H1 (cell line): ENCODE measurements at places on chromosomes 1 and 21.

- H3K4me3 ChIP-seq, result no peak overlapping the region
- DNase-seq, result no peak
- peaks cover 6% of the 10 kb centered on the region for H3K36me3 ChIP-seq
- no peak overlapping the region for H3K27ac ChIP-seq
- no peaks in the 10 kb centered on the region for H3K27me3 ChIP-seq
- no peaks in the 10 kb centered on the region for H3K4me1 ChIP-seq
These were observed 42.8 kb downstream of the XKR8 start for GRCh38 chr1:28002600-28002999.

DNA sequence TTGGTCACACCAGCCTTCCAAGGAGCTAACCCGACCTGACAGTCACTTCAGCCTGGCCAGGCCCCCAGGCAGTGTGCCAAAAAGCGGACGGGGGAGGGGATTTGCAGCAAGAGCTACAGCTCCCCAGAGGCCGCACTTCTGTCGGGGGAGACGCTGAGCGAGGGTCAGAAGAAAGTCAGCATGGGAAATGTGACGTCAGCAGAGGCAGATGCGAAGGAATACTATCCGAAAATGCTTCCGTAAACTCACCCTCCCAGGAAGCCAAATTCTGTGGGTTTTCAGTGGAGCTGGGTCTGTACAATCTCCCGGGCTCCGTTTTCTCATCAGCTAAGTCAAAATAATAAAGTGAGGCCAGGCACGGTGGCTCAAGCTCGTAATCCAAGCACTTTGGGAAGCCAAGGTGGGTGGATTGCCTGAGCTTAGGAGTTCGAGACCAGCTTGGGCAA lies 28.5 kb upstream of the ECE1 start:
- H3K27me3 ChIP-seq, result no peaks in the 10 kb centered on the region; the same call in 1 of the 2 replicates
- H3K4me1 ChIP-seq, result peaks cover 24% of the 10 kb centered on the region
- DNase-seq, result no peak
- H3K27ac ChIP-seq, result no peak overlapping the region
- no peaks in the 10 kb centered on the region for H3K36me3 ChIP-seq

DNA sequence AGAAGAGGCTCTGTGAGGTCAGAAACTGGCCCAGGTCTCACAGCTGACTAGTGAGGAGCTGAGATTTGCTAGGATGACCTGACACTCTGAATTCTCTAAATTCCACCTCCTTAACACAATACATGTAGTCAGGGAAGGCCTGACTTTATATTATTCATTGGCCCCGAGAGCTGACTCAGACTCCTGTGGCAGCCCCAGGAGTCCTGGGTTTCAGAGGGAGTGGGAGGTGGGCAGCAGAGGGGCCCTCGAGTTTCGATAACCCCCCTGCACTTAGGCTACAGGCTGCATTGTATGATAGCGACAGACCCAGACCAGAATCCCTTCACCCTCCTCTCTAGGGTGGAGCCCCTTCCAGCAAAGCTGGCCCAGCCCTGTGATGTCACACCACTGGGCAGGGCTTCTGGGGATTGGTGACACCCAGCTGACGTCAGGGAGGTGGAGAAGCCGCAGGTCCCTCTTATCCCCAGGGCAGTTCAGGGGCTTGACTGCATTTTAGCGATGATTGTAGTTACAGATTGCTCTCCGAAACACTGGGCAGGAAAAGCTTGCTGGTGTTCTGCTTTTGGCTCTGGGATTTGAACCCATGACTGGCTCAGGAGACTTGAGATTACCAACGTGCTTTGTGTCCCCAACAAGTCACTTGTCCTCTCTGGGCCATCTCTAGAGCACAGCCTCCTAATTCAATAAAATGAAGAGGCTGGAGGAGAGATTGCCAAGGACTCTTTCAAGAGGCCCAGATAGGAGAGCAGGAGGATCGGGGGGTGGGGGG lies 17.0 kb upstream of the GPR37L1 start:
- peak overlapping the region; percentile 70; the same call in 1 of the 2 replicates for H3K27ac ChIP-seq
- peak; percentile 90 for DNase-seq
- H3K27me3 ChIP-seq, result no peaks in the 10 kb centered on the region
- no peak overlapping the region for H3K4me3 ChIP-seq
- H3K4me1 ChIP-seq, result peaks cover 19% of the 10 kb centered on the region

GRCh38 chr1:12556368-12556930 lies 61.6 kb downstream of the DHRS3 start:
- H3K27me3 ChIP-seq, result no peaks in the 10 kb centered on the region
- H3K4me3 ChIP-seq, result no peak overlapping the region
- H3K4me1 ChIP-seq, result no peaks in the 10 kb centered on the region
- no peak overlapping the region for H3K27ac ChIP-seq
- no peak for DNase-seq

DNA sequence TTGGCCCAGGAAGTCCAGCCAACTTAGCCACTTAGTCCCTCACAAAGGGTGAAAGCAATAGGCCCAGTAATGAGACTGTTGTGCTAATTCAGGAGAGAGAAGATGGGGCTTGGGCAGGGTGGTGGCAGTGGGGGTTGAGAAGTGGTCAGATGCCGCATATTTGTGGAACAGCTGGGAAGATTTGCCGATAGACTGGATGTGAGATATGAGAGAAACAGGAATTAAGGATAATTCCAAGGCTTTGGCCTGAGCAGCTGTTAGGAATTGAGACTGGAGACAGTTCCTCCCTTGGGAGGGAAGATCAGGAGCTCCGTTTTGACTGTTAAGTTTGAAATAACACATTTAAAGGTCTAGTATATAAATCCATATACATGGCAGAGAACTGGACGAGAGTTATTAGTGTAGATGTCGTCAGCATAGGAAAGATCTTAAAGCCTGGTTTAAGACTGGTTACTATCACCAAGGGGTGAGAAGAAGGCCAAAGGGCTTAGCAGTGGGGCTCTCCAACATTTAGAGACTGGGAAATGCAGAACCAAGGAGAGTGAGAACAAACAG lies 323.7 kb upstream of the FAM78B start:
- no peaks in the 10 kb centered on the region for H3K4me1 ChIP-seq
- no peaks in the 10 kb centered on the region for H3K36me3 ChIP-seq
- DNase-seq, result no peak
- no peak overlapping the region for H3K27ac ChIP-seq
- H3K4me3 ChIP-seq, result no peak overlapping the region
- H3K27me3 ChIP-seq, result no peaks in the 10 kb centered on the region

- H3K27me3 ChIP-seq, result no peaks in the 10 kb centered on the region
- H3K4me1 ChIP-seq, result no peaks in the 10 kb centered on the region
- no peak for DNase-seq
These were observed 9.5 kb downstream of the COL16A1 start for GRCh38 chr1:31694069-31694963.

GRCh38 chr1:161988413-161988812 lies 35.3 kb downstream of the OLFML2B start:
- no peak overlapping the region for H3K27ac ChIP-seq
- no peaks in the 10 kb centered on the region for H3K4me1 ChIP-seq
- no peak for DNase-seq

DNA sequence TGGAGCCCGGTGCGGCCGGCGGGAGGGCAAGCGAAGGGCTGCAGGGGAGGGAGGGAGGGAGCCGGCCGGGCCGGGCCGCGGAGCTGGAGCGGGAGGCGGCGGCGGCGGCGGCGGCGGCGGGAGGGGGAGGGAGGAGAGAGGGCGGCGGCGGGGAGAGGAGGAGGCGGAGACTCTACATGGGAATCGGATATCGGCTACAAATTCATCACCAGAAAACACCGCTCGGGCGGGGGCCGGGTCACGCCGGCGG lies at the start of gene AKT3:
Gene AKT3, minus strand, starts transcription at position 42 of the 250 bp plus-strand sequence. CDS start 7,073 bp downstream, outside the sequence.
- H3K27me3 ChIP-seq, result no peaks in the 10 kb centered on the region
- H3K27ac ChIP-seq, result peak within 1 kb of the TSS; percentile 92
- H3K36me3 ChIP-seq, result no peaks in the 10 kb centered on the region

DNA sequence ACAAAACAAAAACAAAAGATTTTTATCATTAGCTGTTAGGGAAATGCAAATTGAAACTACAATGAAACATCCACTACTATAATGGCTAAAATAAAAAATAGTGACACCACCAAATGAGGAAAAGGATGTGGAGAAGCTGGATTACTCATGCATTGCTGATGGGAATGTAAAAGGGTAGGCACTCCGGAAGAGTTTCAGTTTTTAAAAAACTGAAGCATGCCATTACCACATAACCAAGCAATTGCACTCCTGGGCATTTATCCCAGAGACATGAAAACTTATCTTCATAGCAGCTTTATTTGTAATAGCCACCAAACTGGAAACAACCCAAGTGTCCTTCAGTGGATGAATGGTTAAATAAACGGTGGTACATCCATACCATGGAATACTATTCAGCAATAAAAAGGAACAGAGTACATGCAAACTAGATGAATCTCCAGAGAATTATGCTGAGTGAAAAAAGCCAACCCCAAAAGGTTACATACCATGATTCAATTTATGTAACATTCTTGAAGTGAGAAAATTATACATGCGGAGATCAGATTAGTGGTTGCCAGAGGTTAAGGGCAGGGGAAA lies 14.5 kb upstream of the CFAP298 start:
- no peak for DNase-seq
- H3K27me3 ChIP-seq, result no peaks in the 10 kb centered on the region

DNA sequence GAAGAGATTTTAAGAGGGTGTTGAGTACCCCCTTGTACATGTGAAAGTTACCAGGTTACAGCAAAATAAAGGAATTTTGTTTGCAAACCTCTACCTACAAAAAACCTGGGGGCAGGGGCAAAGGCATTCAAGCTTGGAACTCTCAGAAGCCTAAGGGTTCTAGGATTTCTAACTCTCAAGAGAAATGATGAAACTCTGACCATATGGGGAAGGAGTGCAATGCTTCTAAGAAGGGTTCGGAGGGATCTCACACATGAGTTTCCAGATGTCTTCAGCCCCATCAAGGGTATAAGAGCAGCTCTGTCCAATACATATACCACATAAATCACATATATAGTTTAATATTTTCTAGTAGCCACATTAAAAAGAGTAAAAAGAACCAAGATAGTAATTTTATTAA lies 7.3 kb upstream of the FCGR2A start:
- no peak for DNase-seq
- H3K27me3 ChIP-seq, result no peaks in the 10 kb centered on the region
- no peaks in the 10 kb centered on the region for H3K4me1 ChIP-seq
- no peaks in the 10 kb centered on the region for H3K36me3 ChIP-seq
- H3K4me3 ChIP-seq, result no peak overlapping the region
- H3K27ac ChIP-seq, result no peak overlapping the region

DNA sequence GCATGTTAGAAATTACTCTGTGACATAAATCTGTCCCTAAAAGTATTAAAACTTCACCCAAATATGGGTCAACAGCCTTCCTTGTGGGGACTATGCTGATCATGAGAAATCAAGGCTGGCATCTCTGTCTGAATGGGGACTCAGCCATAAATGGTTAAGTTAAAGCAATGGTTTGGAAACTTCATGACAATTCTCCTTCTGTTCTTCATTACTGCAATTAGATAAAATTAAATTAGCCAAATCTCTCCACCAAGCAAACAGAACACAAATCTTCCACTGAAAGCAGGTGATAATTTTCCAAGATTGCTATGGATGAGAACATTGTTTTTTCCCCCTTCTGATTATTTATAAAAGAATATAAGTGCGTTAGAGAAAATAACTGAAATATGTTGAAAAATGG lies 346.1 kb downstream of the KCNH1 start:
- H3K27ac ChIP-seq, result no peak overlapping the region
- H3K4me1 ChIP-seq, result no peaks in the 10 kb centered on the region
- DNase-seq, result no peak
- H3K36me3 ChIP-seq, result no peaks in the 10 kb centered on the region
- H3K4me3 ChIP-seq, result no peak overlapping the region
- H3K27me3 ChIP-seq, result no peaks in the 10 kb centered on the region

GRCh38 chr1:61836649-61837048 lies 94.4 kb downstream of the PATJ start:
- no peaks in the 10 kb centered on the region for H3K36me3 ChIP-seq
- no peak overlapping the region for H3K27ac ChIP-seq
- H3K4me3 ChIP-seq, result no peak overlapping the region
- H3K4me1 ChIP-seq, result no peaks in the 10 kb centered on the region
- DNase-seq, result no peak

DNA sequence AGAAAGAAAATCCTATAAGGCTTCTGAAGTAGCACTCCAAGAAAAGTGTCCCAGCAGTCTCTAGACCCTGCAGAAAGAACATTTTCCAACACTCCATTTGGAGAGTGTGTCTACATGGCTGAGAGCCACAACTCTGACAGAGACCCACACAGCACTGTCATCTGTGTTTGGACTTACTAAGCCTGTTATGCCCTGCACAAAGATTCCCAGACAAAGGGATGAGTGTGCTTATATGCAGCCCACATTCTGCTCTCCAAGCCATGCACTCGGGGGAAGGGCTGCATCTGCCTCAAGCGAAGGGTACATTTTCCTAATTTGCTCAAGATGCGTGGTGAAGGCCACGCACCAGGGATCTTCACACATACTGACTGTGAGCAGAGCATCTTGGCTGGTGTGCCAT lies 24.4 kb upstream of the SLAMF6 start:
- H3K27me3 ChIP-seq, result no peaks in the 10 kb centered on the region
- no peak overlapping the region for H3K27ac ChIP-seq
- no peaks in the 10 kb centered on the region for H3K36me3 ChIP-seq
- no peaks in the 10 kb centered on the region for H3K4me1 ChIP-seq
- DNase-seq, result no peak
- no peak overlapping the region for H3K4me3 ChIP-seq

- DNase-seq, result no peak
- H3K27ac ChIP-seq, result no peak overlapping the region
- peaks cover 9% of the 10 kb centered on the region for H3K4me1 ChIP-seq
- no peaks in the 10 kb centered on the region for H3K27me3 ChIP-seq
- H3K4me3 ChIP-seq, result no peak overlapping the region
- H3K36me3 ChIP-seq, result no peaks in the 10 kb centered on the region; the same call in 1 of the 2 replicates
These were observed 79.0 kb downstream of the SLC45A1 start for GRCh38 chr1:8396786-8397406.

GRCh38 chr1:67493148-67493547 lies 62.9 kb upstream of the SERBP1 start:
- no peak for DNase-seq
- H3K27ac ChIP-seq, result no peak overlapping the region
- no peak overlapping the region for H3K4me3 ChIP-seq
- H3K36me3 ChIP-seq, result no peaks in the 10 kb centered on the region
- H3K27me3 ChIP-seq, result no peaks in the 10 kb centered on the region

DNA sequence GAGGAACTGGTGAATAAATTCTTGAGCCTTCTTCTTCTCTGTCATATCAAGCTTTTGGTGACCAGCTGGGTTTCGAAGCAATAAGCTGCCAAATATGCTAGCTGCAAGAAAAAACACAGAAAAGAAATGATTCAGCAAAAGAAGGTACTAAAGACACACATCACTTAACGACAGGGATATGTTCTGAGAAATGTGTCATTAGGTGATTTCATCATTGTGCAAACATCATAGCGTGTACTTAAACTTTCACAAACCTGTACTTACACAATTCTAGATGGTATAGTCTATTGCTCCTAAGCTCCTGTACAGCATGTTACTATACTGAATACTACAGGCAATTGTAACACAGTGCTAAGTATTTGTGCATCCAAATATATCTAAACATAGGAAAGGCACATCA lies 2.9 kb upstream of the MTF1 start:
- no peaks in the 10 kb centered on the region for H3K4me1 ChIP-seq
- no peak overlapping the region for H3K27ac ChIP-seq
- peaks cover 11% of the 10 kb centered on the region for H3K36me3 ChIP-seq
- no peaks in the 10 kb centered on the region for H3K27me3 ChIP-seq
- no peak overlapping the region for H3K4me3 ChIP-seq
- DNase-seq, result no peak
